ENCODE measurements at places on chromosomes 3 and 15.

GRCh38 chr3:119228373-119229145 is 12.1 kb downstream of the B4GALT4 start:
- no peak for DNase-seq

- no peak for DNase-seq
Measured at GRCh38 chr3:165742351-165742750, 94.9 kb downstream of the BCHE start.

DNA sequence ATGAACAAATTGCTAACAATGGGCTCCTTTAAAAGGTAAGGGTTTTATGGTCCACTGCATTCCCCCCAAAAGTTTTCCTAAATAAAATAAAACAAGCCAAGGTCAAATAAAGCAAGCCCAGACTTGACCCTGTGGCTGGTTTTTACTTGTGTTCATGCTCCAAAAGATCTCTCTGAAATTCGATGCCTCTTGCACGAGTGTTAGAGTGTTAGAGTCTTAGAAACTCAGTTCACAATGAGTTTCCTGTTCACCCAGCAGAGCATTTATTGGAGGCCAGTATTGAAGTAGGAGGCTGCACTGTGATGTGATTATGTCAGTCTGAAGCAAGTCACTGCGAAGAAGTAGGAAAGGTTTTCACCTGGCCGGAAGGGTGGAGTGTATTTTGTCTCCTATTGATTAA is 59.9 kb upstream of the LRTM1 start:
- no peak for DNase-seq

GRCh38 chr15:74191798-74192197 is 10.8 kb downstream of the STRA6 start:
- no peak for DNase-seq

GRCh38 chr15:50163719-50164410 is 18.1 kb upstream of the SLC27A2 start:
- DNase-seq, result no peak

DNA sequence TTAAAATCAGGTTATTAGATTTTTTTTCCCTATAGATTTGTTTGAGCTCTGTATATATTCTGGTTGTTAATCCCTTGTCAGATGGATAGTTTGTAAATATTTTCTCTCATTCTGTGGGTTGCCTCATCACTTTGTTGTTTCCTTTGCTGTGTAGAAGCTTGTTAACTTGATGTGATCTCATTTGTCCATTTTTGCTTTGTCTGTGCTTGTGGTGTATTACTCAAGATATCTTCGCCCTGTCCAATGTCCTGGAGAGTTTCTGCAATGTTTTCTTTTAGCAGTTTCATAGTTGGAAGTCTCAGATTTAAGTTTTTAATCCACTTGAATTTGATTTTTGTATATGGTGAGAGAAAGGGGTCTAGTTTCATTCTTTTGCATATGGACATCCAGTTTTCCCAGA is 699.1 kb downstream of the NAALADL2 start:
- DNase-seq, result no peak

- no peak for DNase-seq
Measured at GRCh38 chr3:28791713-28792255, 443.2 kb upstream of the AZI2 start.

DNA sequence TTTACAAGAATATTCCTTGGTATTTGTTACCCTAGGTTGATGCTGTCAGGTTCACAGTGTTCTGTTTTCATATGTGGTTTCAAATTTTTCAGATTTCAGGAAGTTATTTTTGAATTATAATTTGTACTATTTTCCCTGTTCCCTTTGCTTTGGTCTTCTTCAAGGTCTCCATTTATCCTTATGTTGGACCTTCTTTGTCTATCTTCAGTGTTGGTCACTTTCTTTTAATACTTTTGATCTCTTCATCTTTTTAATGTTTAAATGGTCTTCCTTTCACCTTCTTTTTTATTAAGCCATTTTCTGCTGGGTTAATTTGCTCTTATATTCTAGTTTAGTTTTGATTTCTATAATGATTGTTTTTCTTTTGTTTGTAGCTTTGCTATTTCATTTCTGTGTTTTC is 61.3 kb downstream of the KLHL25 start:
- DNase-seq, result no peak

GRCh38 chr3:155673421-155673820 is 71.5 kb downstream of the PLCH1 start:
- no peak for DNase-seq

DNA sequence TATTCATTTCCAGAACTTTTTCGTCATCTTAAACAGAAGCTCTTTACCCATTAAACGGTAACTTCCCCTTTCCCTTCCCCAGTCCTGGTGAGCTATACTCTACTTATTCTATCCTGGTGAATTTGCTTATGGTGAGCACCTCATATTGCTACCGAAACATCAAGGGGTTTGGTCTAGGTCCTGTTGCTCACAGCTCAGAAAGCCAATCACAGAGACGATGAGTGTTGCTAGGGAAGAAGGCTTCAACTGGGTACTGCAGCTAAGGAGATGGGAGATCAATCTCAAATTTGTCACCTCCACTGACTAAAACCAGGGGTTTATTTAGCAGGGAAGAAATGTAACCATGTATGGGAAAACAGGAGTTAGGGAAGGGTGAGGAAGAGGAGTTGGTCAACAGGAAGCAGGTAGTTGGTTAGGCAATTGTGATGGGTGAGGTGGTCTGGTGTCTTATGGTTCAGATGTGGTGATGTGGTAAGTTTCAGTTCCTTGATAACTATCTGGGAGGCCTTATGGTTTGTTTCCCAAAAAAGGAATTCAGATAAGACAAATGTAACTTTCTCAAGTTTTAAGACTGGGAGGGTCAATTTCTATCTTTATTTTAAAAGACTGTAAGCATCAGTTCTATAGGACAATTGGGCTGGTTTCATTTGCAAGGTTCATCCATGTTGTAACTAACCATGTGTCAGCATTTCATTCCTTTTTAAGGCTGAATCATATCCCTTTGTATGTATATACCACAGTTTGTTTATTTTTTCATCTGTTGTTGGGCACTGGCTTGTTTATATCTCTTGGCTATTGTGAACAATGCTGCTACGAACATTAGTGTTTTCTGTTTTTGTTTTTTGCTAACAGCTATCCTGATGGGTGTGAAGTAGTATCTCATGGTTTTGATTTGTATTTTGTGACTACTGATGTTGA is 24.3 kb downstream of the ARHGAP11B start:
- no peak for DNase-seq

DNA sequence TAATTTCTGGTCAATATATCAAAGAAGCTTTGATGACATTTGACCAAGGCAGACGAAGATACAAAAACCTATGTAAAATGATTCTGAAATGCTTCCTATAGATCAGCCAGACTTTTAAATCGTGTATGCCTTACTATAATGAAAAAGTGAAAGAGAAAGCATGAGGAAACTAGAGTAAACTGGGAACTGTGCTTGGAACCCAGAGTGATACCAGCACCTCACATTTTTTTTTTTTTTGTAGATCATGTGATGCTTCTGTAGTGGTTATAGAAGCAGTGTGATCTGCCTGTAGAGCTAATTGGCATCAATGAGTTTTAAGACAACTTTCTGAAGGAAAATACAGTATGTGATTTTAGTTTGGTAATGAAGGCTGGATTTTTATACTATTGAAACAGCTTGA is 150.7 kb downstream of the NLGN1 start:
- DNase-seq, result no peak

DNA sequence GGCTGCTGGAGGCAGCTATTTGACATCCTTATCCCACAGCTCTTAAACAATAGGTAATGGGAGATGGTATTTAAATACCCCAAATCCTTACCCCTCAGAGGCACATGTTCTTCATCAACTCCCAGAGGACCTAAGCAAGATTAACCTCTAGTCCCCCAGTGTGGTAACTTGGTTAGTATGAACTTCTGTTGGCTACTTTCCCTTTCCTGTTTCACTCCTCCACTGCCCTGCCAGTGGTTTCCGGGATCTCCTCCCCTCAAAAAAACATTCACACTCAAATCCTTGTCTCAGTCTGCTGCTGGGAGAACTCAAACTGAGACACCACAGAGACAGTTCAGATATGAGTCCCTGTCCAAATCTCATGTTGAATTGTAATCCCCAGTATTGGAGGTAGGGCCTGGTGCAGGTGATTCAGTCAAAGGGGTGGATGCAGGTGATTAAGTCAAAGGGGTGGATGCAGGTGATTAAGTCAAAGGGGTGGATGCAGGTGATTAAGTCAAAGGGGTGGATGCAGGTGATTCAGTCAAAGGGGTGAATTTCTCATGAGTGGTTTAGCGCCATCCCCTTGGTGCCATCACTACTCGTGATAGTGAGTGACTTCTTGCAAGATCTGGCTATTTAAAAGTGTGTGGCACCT is 335.0 kb upstream of the CTNNB1 start:
- DNase-seq, result no peak

DNA sequence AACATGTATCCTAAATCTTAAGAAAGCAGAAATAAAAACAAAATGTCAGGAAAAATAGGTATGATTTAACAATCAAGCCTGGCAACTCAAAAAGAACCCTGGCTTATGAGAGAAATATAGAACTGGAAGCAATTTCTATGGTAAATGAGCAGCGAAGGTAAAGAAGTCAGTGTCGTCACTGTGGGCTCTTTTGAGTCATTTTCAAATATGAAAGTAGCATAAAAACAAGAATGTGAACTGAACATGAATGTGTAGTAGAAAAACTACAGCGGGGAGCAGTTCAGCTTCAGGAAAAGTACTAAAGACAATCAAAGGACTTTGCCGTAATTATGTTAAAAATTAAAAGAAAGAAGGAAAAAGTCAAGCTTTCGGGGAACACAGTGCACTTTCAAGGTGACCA is 17.5 kb downstream of the LSG1 start:
- no peak for DNase-seq

DNA sequence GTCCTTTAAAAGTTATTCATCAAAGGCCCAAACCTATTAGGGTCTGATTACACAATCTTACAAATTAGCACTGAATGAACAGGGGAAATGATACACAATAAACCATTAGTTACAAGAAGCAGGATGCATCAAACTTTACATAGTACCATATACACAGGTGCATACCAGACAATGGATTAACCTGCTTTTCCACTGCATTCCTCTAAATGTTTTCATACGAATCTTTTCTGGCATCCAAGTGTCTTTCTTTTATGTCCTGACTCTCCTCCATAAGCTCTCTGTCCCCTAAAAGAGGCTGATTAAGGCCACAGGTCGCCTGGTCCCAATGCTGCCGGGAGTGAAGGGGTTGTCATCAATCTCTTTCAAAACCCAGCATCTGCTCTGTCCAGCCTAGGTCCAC is 11.4 kb downstream of the FBN1 start:
- DNase-seq, result no peak

DNA sequence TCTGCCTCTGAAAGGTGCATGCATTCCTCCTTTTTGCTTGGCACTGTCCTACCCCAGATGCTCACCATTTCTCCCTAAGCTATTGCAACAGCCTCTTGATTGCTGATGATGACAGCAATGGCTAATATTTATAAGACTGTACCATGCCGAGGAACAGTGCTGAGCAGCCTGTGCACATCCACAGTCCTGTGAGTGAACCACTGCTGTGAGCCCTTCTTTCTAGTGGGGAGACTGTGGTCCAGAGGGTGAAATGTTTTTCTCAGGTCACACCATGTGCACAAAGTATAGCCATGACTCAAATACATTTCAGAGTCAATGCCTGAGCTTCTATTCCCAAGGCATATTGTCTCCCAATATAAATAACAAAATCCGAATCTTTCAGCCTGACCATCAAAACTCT is 231.2 kb upstream of the LRTM1 start:
- no peak for DNase-seq

- no peak for DNase-seq
Measured at GRCh38 chr3:15462451-15462850, 35.1 kb downstream of the EAF1 start.

DNA sequence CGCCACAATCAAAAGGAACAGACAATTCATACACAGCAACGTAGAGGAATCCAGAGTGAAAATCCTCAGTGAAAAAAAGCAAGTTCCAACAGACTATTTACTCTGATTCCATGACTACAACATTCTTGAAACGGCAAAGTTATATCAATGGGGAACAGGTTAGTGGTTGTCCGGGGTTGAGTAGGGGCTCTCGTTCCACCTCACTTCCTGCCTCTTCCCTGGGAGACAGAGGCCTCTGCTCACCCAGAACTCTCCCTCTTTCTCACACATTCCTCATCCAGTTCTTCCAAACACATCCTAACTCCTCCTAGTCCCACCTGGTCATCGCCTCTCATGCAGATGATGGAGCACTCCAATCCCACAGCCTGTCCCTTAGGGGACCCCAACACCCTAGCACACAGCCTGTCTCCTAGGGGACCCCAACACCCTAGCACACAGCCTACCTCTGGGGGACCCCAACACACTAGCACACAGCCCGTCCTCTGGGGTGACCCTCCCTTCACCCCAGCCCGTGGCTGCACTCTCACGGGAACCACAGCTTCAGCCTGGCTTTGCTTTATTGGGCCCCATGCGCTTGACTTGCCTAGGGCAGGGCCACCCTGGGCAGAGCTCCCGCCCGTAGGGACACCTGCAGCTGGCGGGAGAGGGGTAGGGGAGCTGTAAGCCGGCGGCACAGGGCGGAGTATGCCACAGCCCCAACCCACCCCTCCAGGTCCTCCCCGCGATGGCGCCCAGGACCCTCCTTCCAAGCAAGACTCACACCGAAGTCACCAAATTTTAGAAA is 5.2 kb downstream of the OCA2 start:
- no peak for DNase-seq

DNA sequence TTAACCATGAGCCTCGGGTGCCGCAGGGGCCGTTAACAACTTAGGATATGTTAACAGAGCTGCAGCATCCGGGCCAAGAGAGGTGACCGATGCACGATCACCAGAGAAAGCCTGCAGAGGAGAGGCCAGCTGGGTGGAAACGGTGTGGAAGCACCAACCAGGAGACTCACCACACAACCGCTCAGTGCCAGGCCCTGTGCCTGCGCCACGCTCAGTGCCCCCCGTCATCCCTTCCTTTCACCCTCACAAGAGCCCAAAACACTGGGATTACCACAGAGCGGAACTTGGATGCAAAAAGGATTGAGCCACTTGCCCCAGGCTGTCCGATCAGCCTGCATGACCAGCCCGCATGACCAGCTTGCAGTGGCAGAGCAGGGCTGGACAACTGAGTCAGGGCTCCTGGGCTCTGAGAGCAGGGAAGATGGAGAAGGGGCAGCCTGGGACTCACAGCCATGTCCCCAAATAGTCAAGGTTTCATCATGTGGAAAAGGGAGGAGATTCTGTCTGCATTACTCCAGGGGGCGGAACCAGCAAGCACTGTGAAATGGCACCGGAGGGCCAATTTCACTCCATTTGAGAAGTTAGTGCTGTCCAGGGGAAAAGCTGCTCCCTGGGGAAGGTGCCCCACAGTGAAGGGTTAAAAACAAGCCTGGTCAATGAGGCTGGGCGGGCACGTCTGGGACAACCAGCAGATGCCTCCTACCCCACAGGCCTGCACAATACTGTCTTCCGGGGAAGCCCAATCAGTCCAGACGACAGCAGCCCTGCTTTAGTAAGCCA is 156.8 kb downstream of the ATP10A start:
- DNase-seq, result peak; percentile 80

- DNase-seq, result no peak
Measured at GRCh38 chr3:175065497-175065896, 206.4 kb downstream of the NAALADL2 start.

- DNase-seq, result no peak
Measured at GRCh38 chr3:51375571-51375970, 9.5 kb upstream of the MANF start.
